NCI-H2227 treated with DMSO at 0.1 percent for 48 hours (cell line): ENCODE measurements at places on chromosomes 4 and X.

DNA sequence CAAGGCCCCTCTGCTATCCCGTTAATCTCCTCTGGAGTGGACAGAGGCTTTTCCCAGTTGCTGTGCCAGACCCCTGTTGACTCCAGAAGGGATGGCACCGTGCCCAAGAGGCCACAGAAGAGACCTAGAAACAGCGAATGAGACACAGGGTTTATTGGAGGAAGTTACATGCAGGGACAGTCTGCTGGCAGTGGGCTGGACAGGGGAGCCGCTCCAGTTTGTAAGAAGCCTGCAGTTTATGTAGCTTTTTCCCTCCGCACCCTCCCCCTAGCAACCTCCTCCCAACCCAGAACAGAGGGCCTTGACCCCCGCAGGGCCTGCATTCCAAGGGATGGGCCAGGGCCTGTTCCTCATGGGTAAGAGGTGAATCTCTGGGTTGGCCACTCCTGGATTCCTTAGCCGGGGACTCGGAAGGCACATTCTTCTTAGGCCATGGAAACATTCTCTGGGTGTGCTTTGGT, 216.8 kb upstream of the PSAPL1 start:
- no peak for DNase-seq

DNA sequence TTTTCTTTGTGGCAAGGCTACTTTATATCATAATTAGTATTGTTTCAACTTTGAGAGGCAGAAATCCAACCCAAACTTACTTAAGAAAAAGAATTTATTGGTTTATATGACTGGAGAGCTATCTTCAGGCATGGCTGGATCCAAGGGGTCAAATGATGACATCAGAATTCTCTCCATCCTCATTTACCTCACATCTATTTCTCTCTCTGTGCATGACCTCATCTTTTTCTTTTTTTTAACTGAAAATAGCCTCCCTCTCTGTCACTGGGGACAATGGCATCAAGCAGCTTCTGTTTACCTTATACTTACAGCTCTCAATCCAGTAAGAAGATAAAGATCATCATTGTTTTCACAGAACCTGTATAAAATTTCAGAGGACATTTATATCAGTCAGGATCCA, 12.0 kb upstream of the EXOC1L start:
- DNase-seq, result no peak

DNA sequence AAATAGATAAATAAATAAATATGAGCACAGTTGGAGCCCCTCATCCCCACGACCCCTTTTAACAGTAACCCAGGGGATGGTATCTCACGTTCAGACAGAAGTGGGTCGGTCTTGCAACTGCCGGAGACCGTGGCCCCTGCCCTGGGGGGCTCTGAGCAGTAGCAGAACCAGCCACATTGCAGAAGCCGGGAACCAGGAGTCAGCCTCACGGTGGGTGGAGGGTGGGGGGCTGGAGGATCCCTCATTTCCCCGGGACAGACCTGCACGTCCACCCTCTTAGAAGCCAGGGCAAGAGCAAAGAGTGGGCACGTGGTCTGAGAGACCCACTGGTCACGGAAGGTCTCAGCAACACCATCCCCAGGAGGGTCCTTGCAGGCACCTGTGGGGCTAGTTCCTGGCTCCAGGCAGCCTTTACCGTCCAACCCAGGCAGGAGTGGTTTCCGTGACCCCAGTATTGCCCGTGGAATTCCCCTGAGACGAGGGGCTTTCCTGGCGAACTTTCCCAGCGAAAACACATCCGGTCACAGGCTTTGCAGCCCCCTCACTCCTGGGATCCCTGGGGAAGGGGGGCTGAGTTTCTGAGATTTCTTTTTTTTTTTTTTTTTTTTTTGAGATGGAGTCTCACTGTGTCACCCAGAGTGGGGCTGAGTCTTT, 8.8 kb upstream of the IL3RA start:
- DNase-seq, result no peak

DNA sequence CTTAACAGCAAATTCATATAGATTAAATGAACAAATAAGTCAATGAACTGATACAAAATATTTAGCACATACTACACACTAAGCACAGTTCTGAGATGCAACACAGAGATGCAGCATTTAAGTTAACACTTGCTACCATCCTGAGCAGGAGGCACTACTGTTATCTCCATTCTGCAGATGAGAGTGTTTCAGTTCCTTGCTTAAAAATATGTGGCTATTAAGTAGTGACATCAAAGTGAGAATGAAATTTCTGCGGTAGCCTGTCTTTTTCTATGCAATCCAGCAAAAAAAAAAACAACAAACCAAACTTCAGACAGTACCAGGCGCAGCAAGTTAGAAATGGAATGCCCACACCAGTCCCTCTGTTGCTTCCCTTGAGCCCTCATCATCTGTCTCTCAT, 90.8 kb downstream of the SHISA3 start:
- DNase-seq, result no peak

GRCh38 chrX:146934256-146934655, 119.7 kb upstream of the CXorf51A start:
- no peak for DNase-seq

DNA sequence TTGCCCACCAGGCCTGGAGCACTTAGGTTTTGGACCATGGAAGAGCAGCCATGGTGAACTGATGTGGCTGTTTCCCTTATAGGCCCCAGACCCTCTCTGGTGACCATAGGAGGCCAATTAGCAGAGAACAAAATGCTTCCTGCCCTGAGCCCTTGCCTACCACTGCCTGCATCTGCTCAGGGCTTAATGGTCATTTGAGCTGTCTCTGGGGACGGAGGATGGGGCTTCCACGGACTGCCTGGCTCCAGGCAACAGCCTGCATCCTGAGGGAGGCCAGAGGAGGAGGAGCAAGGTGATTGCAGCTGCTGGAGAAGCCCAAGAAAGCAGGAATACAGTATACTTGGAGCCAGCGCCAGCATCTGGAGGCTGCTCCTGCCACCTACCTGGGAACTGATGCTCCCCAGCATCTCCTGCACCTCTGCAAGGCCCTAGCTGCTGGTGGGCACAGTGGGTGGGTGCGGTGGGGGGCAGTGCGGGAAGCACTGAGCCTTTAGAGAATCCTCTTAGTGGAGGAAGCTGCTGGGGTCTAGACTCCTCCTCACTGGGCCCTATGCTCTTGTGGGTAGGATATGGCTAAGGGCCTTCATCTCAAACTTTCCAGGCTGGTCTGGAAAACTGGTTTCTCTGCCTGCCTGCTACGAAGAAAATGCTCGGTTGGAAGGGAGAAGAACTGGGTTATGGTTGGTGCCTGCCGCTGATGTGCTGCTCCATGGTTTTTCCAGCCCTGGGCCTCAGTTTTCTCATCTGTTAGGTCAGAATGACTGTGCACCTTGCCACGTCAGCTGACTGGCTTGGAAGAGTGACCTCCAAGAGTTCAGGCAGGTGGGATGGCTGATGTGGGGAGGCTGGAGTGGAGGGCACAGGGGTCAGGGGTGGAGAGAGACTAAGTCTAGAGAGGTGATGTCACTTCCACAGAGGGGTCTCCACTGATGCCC, 158.8 kb upstream of the PJA1 start:
- no peak for DNase-seq

DNA sequence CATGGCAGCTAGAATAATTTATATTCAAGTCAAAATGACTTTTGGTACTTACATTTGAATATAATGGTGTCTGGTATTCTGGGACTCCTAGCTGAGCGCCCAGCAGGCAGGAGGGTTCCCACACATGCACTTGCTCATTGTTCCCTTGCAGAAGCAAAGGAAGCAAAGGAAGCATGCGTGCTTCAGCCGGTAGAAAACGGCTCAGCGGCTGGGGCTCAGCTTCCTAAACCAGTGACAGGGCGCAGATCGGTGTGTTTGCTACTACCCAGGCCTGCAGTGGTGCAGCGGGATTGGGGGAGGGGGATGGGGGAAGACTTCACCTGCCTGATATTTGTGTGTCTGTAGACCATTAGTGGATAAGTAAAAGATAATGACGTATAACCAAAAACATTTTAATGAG, 978.3 kb upstream of the TENM3 start:
- DNase-seq, result no peak

GRCh38 chrX:1106478-1107210, 105.8 kb downstream of the CRLF2 start:
- no peak for DNase-seq

GRCh38 chrX:103831342-103831802, 685 bp downstream of the RAB9B start:
- no peak for DNase-seq

- no peak for DNase-seq
Measured at GRCh38 chr4:128871948-128872347, 62.4 kb downstream of the JADE1 start.

DNA sequence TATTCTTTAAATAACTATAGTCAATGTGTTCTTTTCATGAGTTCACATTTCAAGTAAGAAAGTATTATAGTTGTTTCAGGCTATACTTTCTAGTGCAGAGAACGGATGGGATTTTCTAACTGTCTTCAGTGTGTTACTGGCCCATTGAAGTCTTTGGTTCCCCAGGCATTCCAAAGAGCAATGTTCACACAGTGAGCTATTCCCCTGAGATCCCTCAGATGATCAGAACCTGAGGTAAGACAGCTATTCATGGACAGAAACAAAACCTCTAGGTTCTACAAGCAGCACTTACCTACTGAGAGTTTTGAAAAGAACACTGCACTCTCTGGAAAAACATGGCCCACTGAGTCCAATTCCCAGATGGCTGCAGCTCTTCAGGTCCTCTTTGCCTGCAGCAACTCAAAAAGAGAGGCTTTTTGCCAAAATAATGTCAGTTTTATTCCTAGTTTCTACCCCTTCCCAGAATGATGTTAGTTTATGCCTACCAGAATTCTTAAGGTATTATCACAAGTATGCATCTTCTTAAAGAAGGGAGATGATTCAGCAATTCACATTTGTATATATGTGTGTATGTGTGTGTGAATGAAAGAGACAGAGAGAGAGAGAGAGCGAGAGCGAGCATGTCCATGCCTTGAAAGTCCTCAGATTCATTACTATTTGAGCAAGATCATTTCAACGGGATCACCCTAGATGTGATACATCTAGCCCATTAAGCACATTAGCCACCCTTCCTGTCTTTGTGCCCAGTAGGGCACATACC, 146.1 kb downstream of the PDHA2 start:
- DNase-seq, result no peak

GRCh38 chr4:142846729-142847596, 862 bp upstream of the INPP4B start:
- DNase-seq, result no peak
